ENCODE measurements at places on chromosomes 4 and X. TPM values are rescaled to one million over a fixed set of nuclear protein-coding genes. Genes with fewer than 3 reads are reported as not detected.

HERC5 gene
- total RNA-seq: 3.3 TPM

MND1 gene
- 5.8 TPM for total RNA-seq

TSR2 gene
- total RNA-seq: 15.2 TPM

SRPX gene
- total RNA-seq: 91.2 TPM

KLKB1 gene
- total RNA-seq: 0.26 TPM

PTPN13 gene
- 55.2 TPM for total RNA-seq

GRK4 gene
- 5.9 TPM for total RNA-seq

TMPRSS11A gene
- total RNA-seq: not detected

NSG1 gene
- under 0.01 TPM for total RNA-seq

TCEAL6 gene
- total RNA-seq: not detected

DDX60 gene
- 23.1 TPM for total RNA-seq

GABRE gene
- total RNA-seq: 23.1 TPM

PLS3 gene
- 223 TPM for total RNA-seq

CT45A3 gene
- not detected for total RNA-seq

CSTF2 gene
- total RNA-seq: 11.4 TPM

GIMD1 gene
- not detected for total RNA-seq

CT45A2 gene
- not detected for total RNA-seq

FRMPD3 gene
- under 0.01 TPM for total RNA-seq

SOWAHD gene
- 0.26 TPM for total RNA-seq

FGB gene
- not detected for total RNA-seq

MBNL3 gene
- total RNA-seq: 2.8 TPM

APEX2 gene
- 4.8 TPM for total RNA-seq

NHSL2 gene
- total RNA-seq: 4.1 TPM

FAM53A gene
- 0.77 TPM for total RNA-seq

XK gene
- total RNA-seq: 0.17 TPM

JADE3 gene
- total RNA-seq: 4.1 TPM

GABRB1 gene
- total RNA-seq: not detected

SCML2 gene
- total RNA-seq: 1.8 TPM

ZCCHC18 gene
- total RNA-seq: 1.3 TPM

SORCS2 gene
- 0.17 TPM for total RNA-seq

FAM50A gene
- 88.1 TPM for total RNA-seq

SHOX gene
- not detected for total RNA-seq

CCDC158 gene
- 1.3 TPM for total RNA-seq

MGARP gene
- total RNA-seq: 12.3 TPM

MAGEA12 gene
- not detected for total RNA-seq

CENPVL2 gene
- not detected for total RNA-seq

FAM3A gene
- 30.0 TPM for total RNA-seq

F8 gene
- 7.9 TPM for total RNA-seq

F8A3 gene
- 0.99 TPM for total RNA-seq

TMEM150C gene
- 1.2 TPM for total RNA-seq

SPANXD gene
- total RNA-seq: not detected

RAB28 gene
- 17.7 TPM for total RNA-seq

HMGN5 gene
- 1.7 TPM for total RNA-seq

Data from fibroblast of lung (primary cell).